ENCODE measurements at places on chromosomes 7 and 10.

- no peak overlapping the region for H3K4me3 ChIP-seq
- peaks cover 44% of the 10 kb centered on the region for H3K4me1 ChIP-seq
- no peaks in the 10 kb centered on the region for H3K27me3 ChIP-seq
- DNase-seq, result no peak
- H3K36me3 ChIP-seq, result no peaks in the 10 kb centered on the region
Observed at GRCh38 chr10:102632394-102633111, 11.7 kb upstream of the TRIM8 start.

DNA sequence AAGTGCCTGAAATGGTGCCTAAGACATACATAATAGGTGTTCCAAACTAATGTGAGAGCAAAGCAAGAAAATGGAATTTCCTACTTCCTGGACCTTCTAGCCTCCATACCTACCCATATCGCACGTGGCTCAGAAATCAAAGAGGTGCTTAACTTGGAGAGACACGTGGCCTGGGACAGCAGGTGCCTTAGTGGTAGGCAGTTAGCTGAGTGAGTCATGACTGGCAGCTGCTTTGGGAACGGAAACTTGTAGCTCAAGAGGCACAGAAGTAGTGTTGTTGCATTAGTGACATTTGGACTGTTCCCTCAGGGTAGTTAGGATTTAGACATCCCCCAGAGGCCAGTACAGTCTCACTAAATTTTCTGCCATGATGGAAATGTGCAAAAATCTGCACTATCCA is 12.0 kb upstream of the BMPER start:
- H3K27me3 ChIP-seq, result peaks cover 11% of the 10 kb centered on the region
- peak; percentile 45 for DNase-seq
- H3K36me3 ChIP-seq, result no peaks in the 10 kb centered on the region
- H3K4me1 ChIP-seq, result peaks cover 14% of the 10 kb centered on the region
- H3K27ac ChIP-seq, result no peak overlapping the region

GRCh38 chr10:110364531-110364937 is 59.8 kb upstream of the SMNDC1 start:
- H3K4me3 ChIP-seq, result no peak overlapping the region
- no peaks in the 10 kb centered on the region for H3K27me3 ChIP-seq
- H3K36me3 ChIP-seq, result no peaks in the 10 kb centered on the region
- DNase-seq, result peak; percentile 73
- no peak overlapping the region for H3K27ac ChIP-seq
- H3K4me1 ChIP-seq, result peaks cover 26% of the 10 kb centered on the region

DNA sequence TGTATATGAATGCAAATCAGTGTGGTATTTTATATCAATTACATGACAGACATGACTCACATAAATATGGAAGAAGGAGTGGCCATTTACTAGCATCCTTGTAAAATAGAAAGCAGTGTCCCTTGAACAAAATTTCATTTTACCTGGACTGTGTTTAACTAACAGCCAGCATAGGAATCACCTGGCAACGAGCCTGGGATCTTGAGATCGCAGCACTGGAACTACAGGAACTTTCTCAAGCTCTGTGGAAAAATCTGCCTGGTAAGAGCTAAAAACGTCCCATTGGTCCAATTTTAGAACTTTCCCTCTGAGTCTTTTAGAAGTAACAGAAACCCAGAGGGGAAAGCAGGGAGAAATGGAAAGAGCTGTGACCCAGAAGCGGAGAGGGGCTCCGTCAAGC is 68.9 kb upstream of the AMPH start:
- no peak overlapping the region for H3K27ac ChIP-seq
- no peaks in the 10 kb centered on the region for H3K36me3 ChIP-seq
- H3K4me1 ChIP-seq, result peaks cover 33% of the 10 kb centered on the region
- no peaks in the 10 kb centered on the region for H3K27me3 ChIP-seq

DNA sequence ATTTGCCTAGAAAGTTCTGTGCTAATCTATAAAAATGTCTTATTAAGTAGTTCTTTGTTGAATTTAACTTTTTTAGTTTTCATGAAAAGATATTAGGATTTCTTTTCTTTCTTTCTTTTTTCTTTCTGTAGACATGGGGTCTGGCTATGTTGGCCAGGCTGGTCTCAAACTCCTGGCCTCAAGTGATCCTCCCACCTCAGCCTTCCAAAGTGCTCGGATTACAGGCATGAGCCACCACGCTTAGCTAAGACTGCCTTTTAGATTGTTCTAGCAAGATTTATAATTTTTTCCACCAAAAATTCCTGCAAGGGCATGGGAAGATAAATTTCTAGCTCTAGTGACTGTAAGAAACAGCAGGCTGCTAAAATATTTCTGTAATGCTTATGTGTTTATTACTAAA is 140.5 kb downstream of the WDR37 start:
- no peak for DNase-seq
- peaks cover 6% of the 10 kb centered on the region for H3K36me3 ChIP-seq
- no peaks in the 10 kb centered on the region for H3K4me1 ChIP-seq
- H3K27me3 ChIP-seq, result peaks cover 56% of the 10 kb centered on the region

- H3K4me1 ChIP-seq, result no peaks in the 10 kb centered on the region
- no peaks in the 10 kb centered on the region for H3K36me3 ChIP-seq
- no peak overlapping the region for H3K4me3 ChIP-seq
- H3K27ac ChIP-seq, result no peak overlapping the region
- no peak for DNase-seq
Observed at GRCh38 chr10:62726638-62727037, 77.9 kb upstream of the ADO start.

Data from MCF 10A (cell line).